ENCODE measurements at places on chromosomes 12 and 14.

DNA sequence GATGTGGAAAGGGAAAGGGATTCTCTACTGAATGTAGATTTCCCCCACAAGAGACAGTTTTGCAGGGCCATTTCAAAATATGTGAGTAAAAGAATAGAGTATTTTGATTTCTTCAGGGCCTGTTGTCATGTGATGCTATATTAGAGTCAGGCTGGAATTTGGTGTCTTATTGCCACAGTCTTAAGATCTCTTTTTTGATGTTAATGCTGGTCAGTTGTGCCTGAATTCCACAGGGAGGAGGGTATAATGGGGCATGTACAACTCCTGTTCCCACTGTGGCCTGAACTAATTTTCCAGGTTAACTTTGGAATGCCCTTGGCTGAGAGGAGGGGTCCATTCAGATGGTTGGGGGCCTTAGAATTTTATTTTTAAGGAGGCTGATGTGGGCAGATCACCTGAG is 111.0 kb upstream of the MAX start:
- no peak for DNase-seq

GRCh38 chr12:13127444-13127843 is 24.0 kb upstream of the GSG1 start:
- no peak for DNase-seq

DNA sequence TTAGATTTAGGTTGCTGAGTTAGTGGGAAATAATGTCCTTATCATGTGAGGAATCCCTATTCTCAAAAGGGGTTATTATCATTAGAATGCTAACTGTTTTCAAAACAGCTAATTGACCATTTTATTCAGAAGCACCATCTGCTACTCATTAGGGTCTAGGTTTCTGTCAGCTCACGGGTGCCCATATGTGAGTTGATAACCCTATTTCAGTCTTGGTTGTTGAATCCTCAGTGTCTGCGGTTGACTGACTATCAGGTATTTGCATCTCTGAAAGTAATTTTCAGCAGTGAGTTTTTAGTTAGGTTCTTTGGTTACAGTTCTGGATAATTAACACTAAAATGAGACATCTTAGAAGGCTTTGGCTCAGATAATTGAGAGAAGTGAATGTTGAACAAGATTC is 1404.0 kb downstream of the AACS start:
- no peak for DNase-seq

GRCh38 chr12:42002563-42002962 is 142.1 kb downstream of the GXYLT1 start:
- DNase-seq, result no peak

DNA sequence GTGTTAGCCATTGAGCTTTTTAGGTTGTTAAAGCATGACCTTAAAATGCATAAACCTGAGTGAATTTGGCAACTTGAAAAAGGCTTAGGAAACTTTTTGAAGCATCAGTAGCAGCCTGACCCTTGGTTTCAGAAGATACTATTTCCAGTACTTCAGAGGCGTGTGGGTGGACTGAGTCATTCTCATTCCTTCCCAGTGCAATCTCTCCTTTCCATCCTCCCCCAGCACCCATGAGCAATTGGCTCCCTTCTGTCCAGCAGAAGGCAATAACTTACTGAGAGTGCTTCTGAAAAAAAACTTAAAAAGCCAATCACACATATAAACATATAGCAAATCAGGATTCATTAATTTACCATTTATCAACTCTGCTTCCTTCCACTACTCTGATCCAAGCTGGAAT is 299.3 kb upstream of the STXBP6 start:
- no peak for DNase-seq

- DNase-seq, result no peak
Measured at GRCh38 chr14:72996916-72997315, 30.0 kb downstream of the ZFYVE1 start.

- no peak for DNase-seq
Measured at GRCh38 chr14:36227802-36228201, 51.3 kb upstream of the PTCSC3 start.

- no peak for DNase-seq
Measured at GRCh38 chr12:46578190-46578982, 205.8 kb upstream of the SLC38A2 start.

GRCh38 chr12:30926243-30927221 is at the start of gene TSPAN11:
Gene TSPAN11, plus strand, starts transcription at chr12:30926748. Its CDS starts 27,244 bp downstream, at chr12:30953992.
- DNase-seq, result peak; percentile 53

- DNase-seq, result peak; percentile 96
Measured at GRCh38 chr12:106302401-106303201, at the start of gene TCP11L2. Gene TCP11L2, plus strand, starts transcription at chr12:106302733. Its CDS starts 8,343 bp downstream, at chr12:106311076.

- peak; percentile 25 for DNase-seq
Measured at GRCh38 chr14:99899578-99900178, 106.5 kb downstream of the EML1 start.

DNA sequence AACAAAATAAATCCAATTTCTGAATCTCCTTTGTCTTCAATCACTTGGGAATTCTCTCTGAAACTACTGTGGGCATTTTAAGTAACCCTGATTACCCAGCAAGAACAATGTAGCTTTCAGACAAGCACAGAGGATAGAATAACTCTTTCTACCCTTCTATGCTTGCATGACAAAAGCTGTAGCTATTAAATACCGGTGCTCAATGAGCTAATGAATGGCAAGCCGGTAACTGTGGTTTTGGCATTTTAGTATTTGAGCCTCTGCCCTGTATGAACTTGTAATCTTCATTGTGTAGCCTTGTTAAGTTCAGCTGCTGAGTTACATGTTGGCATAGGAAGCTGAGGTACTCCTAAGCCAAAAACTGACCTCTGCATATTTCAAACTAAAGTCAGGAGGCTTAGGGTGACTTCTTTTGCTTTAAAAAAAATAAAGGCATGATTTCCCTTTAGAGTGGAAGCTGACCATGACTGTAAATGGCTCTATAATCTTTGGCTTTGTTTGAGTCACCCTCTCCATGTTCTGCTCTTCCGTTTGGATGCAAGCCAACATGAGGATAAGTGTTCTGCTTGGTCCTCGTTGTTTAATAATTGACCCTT is 171.0 kb upstream of the HIF1A start:
- DNase-seq, result no peak

- peak; percentile 89 for DNase-seq
Measured at GRCh38 chr12:25958428-25959070, at the start of gene RASSF8. Gene RASSF8, plus strand, starts transcription at chr12:25958682. Its CDS starts 96,662 bp downstream, at chr12:26055344.

GRCh38 chr14:70006699-70007098 is 127.5 kb downstream of the SMOC1 start:
- no peak for DNase-seq

GRCh38 chr12:58309806-58310205 is 368.4 kb downstream of the ATP23 start:
- DNase-seq, result no peak

DNA sequence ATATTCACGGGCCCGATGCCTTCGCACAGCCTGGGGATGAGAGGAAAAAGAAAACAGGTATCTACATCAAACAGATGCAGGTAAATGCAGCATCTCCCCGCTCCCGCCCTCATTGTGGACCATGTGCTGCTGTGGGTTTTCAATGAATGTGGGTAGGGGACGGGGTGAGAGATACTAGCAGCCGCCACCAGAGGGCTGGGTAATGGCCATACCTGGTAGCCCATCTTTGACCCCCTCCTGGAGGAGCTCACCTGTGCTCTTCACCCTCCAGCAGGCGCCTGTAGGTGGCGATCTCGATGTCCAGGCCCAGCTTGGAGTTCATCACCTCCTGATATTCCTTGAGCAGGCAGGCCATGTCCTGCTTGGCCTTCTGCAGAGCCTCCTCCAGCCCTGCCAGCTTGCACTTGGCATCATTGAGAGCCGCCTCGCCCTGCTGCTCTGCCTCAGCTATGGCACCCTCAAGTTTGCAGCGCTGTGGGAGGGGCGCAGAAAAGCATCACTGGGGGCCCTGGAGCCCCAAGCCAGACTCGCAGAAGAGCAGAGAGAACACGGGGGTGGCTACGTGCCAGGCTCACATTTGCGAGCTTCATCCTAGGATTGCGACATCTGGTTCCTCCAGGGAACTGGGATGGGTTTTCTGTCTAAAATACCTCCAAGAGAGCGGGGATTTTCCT is 10.2 kb downstream of the KRT82 start:
- DNase-seq, result no peak

DNA sequence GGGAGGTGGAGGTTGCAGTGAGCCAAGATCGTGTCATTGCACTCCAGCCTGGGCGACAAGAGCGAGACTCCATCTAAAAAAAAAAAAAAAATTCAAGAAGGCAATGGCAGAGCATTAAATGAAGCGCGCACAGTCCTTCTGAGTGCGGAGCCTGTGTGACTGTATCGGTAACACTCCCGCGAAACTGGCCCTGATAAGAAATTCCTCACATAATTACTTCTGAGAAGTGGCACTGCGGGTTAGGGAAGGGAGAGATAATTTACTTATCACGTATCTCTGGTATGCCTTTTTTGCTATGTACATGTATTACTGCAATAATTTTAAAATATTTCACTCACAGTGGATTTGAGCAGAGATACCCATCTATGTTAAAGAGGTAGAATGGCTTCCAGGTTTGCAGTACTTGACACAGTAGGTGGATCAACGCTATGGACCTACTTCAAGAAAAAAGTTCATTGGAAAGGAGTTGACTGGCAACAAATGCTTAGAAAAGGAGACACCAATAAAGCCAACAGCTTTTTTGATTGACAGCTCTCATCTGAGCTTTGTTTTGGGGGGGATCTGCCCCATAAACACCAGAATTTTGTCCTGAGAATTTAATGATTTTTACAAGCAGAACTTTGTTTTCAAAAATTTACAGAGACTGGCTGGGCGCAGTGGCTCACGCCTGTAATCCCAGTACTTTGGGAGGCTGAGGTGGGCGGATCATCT is 29.2 kb upstream of the SPTLC2 start:
- DNase-seq, result no peak

DNA sequence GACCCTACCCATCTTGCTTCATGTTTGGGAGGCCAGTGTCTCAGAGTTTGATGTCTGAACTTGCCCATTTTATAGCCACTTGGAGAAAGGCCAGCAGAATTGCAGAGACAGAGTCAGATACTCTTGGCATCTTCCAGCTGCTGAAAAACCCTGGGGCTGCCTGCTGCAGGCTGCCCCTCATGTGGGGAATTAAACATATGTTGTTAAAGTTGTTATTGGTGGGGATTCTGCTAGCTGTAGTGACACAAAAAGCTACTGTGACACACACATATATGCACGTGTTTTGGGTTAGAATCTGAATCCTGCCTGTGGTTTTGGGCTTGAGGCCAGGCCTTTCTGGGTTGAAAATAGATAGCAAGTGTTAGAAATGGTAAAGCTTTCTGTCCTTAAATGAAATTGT is 1288.4 kb downstream of the AACS start:
- DNase-seq, result no peak

GRCh38 chr12:3928538-3929184 is 55.5 kb upstream of the PARP11 start:
- DNase-seq, result peak; percentile 18

DNA sequence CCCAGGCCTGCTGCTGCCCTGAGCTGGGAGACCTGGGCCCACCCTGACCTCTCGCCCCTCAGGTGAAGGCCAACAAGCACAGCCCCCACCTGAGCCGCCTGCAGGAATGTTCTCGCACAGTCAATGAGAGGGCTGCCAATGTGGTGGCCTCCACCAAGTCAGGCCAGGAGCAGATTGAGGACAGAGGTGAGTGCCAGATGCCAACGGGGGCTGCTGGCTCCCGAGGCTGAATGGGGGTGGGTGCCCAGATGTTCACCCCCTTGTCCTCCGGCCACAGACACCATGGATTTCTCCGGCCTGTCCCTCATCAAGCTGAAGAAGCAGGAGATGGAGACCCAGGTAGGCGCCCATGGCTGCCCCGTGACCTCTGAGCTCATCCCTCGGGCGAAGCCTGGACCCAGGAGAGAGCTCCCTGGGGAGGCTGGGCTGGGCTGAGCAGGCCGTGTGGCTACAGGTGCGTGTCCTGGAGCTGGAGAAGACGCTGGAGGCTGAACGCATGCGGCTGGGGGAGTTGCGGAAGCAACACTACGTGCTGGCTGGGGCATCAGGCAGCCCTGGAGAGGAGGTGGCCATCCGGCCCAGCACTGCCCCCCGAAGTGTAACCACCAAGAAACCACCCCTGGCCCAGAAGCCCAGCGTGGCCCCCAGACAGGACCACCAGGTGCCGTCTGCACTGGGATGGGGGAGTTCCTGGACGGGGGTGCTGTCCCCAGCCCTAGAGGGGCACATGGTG is 25.8 kb downstream of the HIP1R start:
- DNase-seq, result no peak

DNA sequence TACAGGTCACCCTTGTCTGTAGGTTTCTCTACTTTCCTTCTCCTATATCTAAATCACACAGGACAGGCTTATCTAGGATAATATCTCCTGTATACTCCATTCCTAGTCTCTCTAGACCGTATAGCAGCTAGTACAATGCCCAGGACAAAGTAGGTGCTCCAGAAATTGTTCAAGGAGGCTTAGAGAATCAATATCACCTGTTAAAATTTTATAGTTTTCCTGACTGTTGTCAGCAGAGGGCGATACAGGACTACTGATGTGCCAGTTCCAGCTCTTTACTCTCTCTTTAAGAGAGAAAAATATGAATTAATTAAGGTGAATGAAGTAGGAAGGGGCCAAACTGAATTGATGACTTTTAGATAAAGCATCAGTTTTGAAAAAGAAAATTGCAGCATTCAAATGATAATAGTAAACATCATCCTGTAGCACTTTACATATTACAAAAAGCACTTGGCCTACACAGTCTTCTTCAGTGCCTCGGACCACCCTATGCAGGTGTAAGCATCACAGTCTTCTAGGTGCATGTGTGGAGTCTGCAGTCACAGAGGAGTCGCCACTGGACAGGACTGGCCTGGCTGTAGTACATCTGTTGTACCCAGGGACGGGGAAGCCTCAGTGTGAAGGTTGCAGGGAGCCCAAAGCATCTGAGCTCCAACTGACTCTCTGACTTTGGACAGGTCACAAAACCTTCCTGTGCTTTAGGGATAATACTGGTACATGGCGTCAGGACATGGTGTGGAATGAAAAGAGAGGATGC is 61.9 kb upstream of the MAX start:
- peak; percentile 55 for DNase-seq

DNA sequence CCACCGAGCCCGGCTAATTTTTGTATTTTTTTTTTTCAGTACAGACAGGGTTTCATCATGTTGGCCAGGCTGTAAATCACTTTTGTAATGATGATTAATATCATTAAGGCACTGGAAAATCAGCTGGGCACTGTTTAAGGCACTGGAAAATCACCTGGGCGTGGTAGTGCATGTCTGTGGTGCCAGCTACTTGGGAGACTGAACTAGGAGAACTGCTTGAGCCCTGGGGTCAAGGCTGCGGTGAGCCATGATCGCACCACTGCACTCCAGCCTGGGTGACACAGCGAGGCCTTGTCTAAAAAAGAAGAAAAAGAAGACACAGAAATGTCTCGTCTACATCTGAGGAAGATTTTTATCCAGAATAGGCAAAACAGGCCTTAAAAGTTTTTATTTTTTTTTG is 12.7 kb downstream of the SLC11A2 start:
- no peak for DNase-seq

DNA sequence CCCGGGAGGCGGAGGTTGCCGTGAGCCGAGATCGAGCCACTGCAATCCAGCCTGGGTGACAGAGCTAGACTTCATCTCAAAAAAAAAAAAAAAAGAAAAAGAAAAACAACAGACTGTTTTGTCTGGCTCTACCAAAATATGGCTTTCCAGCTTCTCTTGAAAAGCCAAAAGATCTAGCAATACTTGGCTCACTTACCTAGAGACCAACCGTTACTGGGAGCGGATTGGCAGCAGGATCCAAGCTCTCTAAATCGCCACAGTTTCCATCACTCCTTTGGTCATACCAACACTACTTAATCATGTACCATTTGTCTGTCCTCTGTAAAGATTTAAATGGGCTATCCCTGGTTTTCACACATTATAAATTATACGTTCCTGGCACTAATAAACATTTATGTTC is 87.6 kb upstream of the GPHB5 start:
- no peak for DNase-seq

- no peak for DNase-seq
Measured at GRCh38 chr12:47591361-47591791, 114.5 kb downstream of the RPAP3 start.

GRCh38 chr12:126210026-126210425 is 1144.8 kb downstream of the AACS start:
- no peak for DNase-seq
